Thoracic aorta (tissue), 2 donors: ENCODE measurements at places on chromosomes 5 and 9.
A peak's percentile ranks its signal among the peaks of the same experiment; 100 is the strongest.

GRCh38 chr5:124519396-124519795, 227.0 kb downstream of the ZNF608 start:
- H3K27ac ChIP-seq = no peak overlapping the region
- H3K4me1 ChIP-seq = peaks cover 37% of the 10 kb centered on the region
- peak; percentile 47 for DNase-seq
- no peaks in the 10 kb centered on the region for H3K27me3 ChIP-seq
- H3K4me3 ChIP-seq = no peak overlapping the region
- H3K36me3 ChIP-seq = no peaks in the 10 kb centered on the region

DNA sequence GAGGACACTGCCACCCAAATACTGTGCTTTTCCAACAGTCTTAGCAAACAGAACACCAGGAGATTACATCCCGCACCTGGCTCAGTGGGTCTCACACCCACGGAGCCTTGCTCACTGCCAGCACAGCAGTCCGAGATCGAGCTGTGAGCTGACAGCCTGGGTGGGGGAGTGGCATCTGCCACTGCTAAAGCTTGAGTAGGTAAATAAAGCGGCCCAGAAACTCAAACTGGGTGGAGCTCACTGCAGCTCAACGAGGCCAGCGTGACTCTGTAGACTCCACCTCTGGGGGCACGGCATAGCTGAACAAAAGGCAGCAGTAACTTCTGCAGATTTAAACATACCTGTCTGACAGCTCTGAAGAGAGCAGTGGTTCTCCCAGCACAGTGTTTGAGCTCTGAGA, 28.8 kb downstream of the EPB41L4A start:
- H3K36me3 ChIP-seq = no peaks in the 10 kb centered on the region
- no peak overlapping the region for H3K4me3 ChIP-seq
- no peaks in the 10 kb centered on the region for H3K4me1 ChIP-seq
- no peak overlapping the region for H3K27ac ChIP-seq
- H3K27me3 ChIP-seq = no peaks in the 10 kb centered on the region

GRCh38 chr9:110464321-110464720, 115.2 kb downstream of the SVEP1 start:
- peak overlapping the region; percentile 2 for H3K27ac ChIP-seq
- H3K4me3 ChIP-seq = no peak overlapping the region
- peaks cover 6% of the 10 kb centered on the region for H3K4me1 ChIP-seq
- DNase-seq = no peak

- H3K4me1 ChIP-seq = peaks cover 7% of the 10 kb centered on the region
- no peak overlapping the region for H3K4me3 ChIP-seq
- no peak overlapping the region for H3K27ac ChIP-seq
Observed at GRCh38 chr5:145854651-145855258, 18.1 kb downstream of the GRXCR2 start.

- no peak overlapping the region for H3K4me3 ChIP-seq
- H3K4me1 ChIP-seq = peaks cover 19% of the 10 kb centered on the region
- no peaks in the 10 kb centered on the region for H3K36me3 ChIP-seq
Observed at GRCh38 chr9:81822967-81823366, 105.3 kb upstream of the SPATA31D4 start.

GRCh38 chr5:98489021-98489420, 284.4 kb upstream of the RGMB start:
- H3K36me3 ChIP-seq = no peaks in the 10 kb centered on the region
- no peak overlapping the region for H3K27ac ChIP-seq
- DNase-seq = no peak
- no peak overlapping the region for H3K4me3 ChIP-seq

GRCh38 chr5:51599587-51599986, 216.3 kb downstream of the ISL1 start:
- no peaks in the 10 kb centered on the region for H3K36me3 ChIP-seq
- no peaks in the 10 kb centered on the region for H3K27me3 ChIP-seq
- H3K27ac ChIP-seq = no peak overlapping the region
- no peak overlapping the region for H3K4me3 ChIP-seq
- no peak for DNase-seq
- no peaks in the 10 kb centered on the region for H3K4me1 ChIP-seq

DNA sequence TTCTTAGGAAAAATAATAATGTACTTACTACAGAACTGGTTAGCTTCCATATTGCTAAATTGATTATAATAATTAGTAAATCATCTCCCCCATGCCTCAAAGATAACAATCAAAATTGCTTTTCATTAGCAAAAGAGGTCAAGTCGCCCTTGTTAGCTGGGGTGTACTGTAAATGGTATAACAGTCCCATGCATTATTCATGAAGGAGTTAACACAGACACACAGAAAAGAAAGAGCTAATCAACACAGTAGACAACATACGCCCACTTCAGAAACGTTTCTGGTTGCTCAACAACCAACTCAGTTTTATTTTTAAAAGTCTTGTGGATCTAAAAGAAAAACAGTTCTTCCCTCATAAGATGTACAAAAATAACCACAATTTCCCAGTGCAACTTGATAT, 100.2 kb downstream of the MPDZ start:
- no peak for DNase-seq
- H3K27me3 ChIP-seq = no peaks in the 10 kb centered on the region
- H3K4me3 ChIP-seq = no peak overlapping the region
- no peaks in the 10 kb centered on the region for H3K4me1 ChIP-seq
- H3K36me3 ChIP-seq = peaks cover 9% of the 10 kb centered on the region
- no peak overlapping the region for H3K27ac ChIP-seq

- H3K27ac ChIP-seq = no peak overlapping the region
- peaks cover 5% of the 10 kb centered on the region for H3K36me3 ChIP-seq
- H3K27me3 ChIP-seq = no peaks in the 10 kb centered on the region
- no peak overlapping the region for H3K4me3 ChIP-seq
- peaks cover 3% of the 10 kb centered on the region for H3K4me1 ChIP-seq
Observed at GRCh38 chr9:113403646-113404045, 2.6 kb upstream of the ALAD start.

DNA sequence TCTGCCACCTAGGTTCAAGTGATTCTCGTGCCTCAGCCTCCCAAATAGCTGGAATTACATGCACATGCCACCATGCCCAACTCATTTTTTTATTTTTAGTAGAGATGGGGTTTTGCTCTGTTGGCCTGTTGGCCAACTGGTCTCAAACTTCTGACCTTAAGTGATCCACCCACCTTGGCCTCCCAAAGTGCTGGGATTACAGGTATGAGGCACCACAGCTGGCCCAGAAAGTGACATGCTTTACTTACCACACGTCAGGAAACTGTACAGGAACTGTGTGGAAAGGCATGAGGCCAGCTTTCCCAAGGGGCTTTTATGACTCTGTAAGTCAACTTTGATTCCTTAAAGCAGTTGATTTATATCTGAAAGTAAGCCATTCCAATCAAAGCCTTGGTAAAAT, 25.0 kb downstream of the DNAJB5 start:
- H3K27me3 ChIP-seq = no peaks in the 10 kb centered on the region
- no peaks in the 10 kb centered on the region for H3K4me1 ChIP-seq
- no peak for DNase-seq
- peaks cover 28% of the 10 kb centered on the region for H3K36me3 ChIP-seq
- H3K4me3 ChIP-seq = no peak overlapping the region

- H3K4me1 ChIP-seq = no peaks in the 10 kb centered on the region
- H3K36me3 ChIP-seq = no peaks in the 10 kb centered on the region
- no peak for DNase-seq
Observed at GRCh38 chr9:131848570-131849160, 108.8 kb upstream of the RAPGEF1 start.

DNA sequence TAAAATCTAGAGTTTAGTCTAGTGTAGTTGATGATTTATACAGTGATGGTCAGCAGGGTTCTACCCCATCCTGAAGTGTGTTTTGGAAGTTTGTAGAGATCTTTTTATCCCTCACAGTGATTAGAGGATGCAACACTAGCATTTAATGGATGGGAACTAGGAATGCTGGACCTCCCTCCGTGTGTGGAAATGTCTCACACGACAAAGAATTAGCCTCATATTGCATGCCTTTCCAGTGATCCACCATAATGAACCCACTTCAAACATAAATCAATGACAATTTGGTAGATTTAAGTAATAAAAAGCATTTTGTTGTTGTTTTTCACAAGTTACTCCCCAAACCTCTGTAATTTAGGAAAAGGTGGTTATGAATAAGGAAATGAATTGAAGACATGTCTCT, 82.5 kb upstream of the LMNB1 start:
- no peaks in the 10 kb centered on the region for H3K4me1 ChIP-seq
- no peaks in the 10 kb centered on the region for H3K27me3 ChIP-seq
- no peaks in the 10 kb centered on the region for H3K36me3 ChIP-seq

GRCh38 chr5:7794311-7794710, 56.6 kb downstream of the CFAP90 start:
- H3K27me3 ChIP-seq = no peaks in the 10 kb centered on the region
- no peak overlapping the region for H3K4me3 ChIP-seq
- H3K36me3 ChIP-seq = no peaks in the 10 kb centered on the region
- no peak for DNase-seq
- no peak overlapping the region for H3K27ac ChIP-seq
- H3K4me1 ChIP-seq = no peaks in the 10 kb centered on the region

- no peak overlapping the region for H3K4me3 ChIP-seq
- H3K27me3 ChIP-seq = no peaks in the 10 kb centered on the region
- H3K36me3 ChIP-seq = no peaks in the 10 kb centered on the region
- DNase-seq = no peak
Observed at GRCh38 chr5:626850-627249, 14.7 kb downstream of the CEP72 start.

- peaks cover 4% of the 10 kb centered on the region for H3K4me1 ChIP-seq
- DNase-seq = no peak
- peaks cover 5% of the 10 kb centered on the region for H3K27me3 ChIP-seq
- no peaks in the 10 kb centered on the region for H3K36me3 ChIP-seq
- H3K27ac ChIP-seq = no peak within 1 kb of the TSS
Observed at GRCh38 chr5:177086654-177087397, at the start of gene FGFR4. FGFR4 (plus strand) TSS chr5:177086915; CDS start chr5:177089603, 2,688 bp downstream.

DNA sequence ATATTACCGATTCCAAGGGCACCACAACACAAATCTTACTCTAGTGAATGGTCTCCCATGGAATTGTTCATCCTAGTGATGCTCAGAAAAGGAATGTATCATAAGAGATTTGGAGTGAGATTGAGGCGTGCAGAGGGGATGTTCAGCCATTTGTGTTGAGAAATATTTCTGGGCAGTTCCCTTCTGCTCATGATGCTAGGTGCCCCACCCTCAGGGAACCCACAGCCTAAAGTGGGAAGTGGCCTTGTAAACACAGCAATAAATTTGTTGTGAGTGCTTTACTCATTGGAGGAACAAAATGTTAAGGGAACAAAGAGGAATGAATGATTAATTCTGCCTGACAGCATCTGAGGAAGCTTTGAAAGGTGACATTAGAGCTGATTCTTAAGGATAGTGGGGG, 129.9 kb downstream of the TLE4 start:
- H3K27me3 ChIP-seq = no peaks in the 10 kb centered on the region
- H3K4me1 ChIP-seq = peaks cover 10% of the 10 kb centered on the region
- H3K36me3 ChIP-seq = no peaks in the 10 kb centered on the region
- no peak for DNase-seq
- H3K4me3 ChIP-seq = no peak overlapping the region

- DNase-seq = no peak
- H3K4me1 ChIP-seq = no peaks in the 10 kb centered on the region
- no peaks in the 10 kb centered on the region for H3K27me3 ChIP-seq
Observed at GRCh38 chr5:114636271-114636670, 274.4 kb downstream of the KCNN2 start.

DNA sequence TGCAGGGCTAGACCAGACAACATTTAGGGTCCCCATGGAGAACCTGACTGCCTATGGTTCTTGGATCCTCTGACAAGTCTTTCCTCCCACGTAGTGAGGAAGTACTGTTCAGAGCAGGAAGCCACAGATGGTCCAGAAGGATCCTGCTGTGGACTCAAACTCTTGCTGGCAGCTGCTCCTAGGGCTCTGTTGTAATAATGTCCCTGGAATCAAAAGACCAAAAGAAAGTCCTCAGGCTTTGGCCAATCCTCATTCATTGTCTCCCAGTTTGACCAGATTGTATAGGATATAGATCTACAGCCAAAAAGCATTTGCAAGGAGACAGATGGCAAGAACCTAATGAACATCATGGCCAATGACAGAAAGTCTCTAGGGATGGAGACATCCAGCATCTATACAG, 53.9 kb downstream of the SEMA6A start:
- no peaks in the 10 kb centered on the region for H3K36me3 ChIP-seq
- H3K27me3 ChIP-seq = no peaks in the 10 kb centered on the region
- H3K4me1 ChIP-seq = no peaks in the 10 kb centered on the region
- H3K4me3 ChIP-seq = no peak overlapping the region
- no peak for DNase-seq

DNA sequence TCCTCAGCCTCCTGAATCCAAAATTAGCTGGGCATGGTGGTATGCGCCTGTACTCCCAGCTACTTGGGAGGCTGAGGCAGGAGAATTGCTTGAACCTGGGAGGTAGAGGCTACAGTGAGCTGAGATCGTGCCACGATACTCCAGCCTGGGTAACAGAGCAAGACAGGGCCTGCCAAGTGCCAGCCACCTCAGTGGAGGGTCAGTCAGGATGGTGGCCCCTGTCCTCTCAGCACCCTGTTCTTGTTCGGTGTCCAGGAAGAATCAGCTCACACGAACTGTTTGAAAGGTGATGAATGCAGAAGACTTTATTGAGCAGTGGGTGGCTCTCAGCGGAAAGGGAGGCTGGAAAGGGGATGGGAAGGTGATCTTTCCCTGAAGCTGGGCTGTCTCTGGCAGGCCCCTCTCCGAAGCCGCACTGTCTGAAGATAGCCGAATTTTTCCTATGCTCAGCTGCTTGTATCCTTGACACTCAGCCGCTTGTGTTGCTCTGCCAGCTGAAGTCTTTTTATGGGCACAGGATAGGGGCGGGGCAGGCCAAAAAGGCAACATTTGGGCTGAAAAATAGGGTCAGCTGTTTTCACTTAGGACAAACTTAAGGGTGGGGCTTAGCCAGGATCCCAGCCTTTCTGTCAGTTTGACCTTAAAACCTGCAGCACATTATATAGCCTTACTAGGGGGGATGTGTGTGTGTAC, 50.9 kb downstream of the UBE2R2 start:
- H3K4me1 ChIP-seq = peaks cover 27% of the 10 kb centered on the region
- peak overlapping the region; percentile 51 for H3K4me3 ChIP-seq
- H3K36me3 ChIP-seq = no peaks in the 10 kb centered on the region
- peak overlapping the region; percentile 27 for H3K27ac ChIP-seq
- DNase-seq = no peak

- H3K4me3 ChIP-seq = no peak overlapping the region
- no peak for DNase-seq
- no peak overlapping the region for H3K27ac ChIP-seq
Observed at GRCh38 chr9:127194881-127195713, 69.5 kb upstream of the GARNL3 start.

DNA sequence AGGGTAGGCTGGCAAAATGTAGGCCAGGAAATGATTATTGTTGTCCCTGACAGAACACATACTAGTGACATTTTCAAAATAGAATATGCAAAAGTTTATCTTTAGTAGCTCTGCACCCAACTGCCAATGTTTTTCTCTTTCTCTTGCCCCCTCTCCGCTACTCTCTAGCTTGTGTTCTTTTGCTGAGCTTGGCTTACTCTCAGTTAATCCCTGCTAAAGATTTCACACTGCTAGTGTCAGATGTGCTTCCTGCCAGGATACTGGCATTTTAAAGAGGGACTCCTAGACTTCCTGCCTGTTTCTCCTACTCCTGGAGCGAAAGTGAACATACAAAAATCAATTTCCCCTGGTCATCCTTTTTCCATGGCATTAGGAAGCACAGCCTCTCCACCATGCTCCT, 260.5 kb downstream of the ARRDC3 start:
- no peak overlapping the region for H3K4me3 ChIP-seq
- no peak for DNase-seq
- H3K27ac ChIP-seq = peak overlapping the region; percentile 19
- no peaks in the 10 kb centered on the region for H3K36me3 ChIP-seq
- peaks cover 88% of the 10 kb centered on the region for H3K4me1 ChIP-seq
